ENCODE measurements at places on chromosomes 7 and 10. TPM values are rescaled to one million over a fixed set of nuclear protein-coding genes. Genes with fewer than 3 reads are reported as not detected.
A peak's percentile ranks its signal among the peaks of the same experiment; 100 is the strongest.

- DNase-seq, result no peak
Observed at GRCh38 chr10:114329634-114330365, 74.5 kb downstream of the AFAP1L2 start.

GRCh38 chr10:97001183-97001991 is 169.3 kb downstream of the LCOR start:
- no peak for DNase-seq

DNA sequence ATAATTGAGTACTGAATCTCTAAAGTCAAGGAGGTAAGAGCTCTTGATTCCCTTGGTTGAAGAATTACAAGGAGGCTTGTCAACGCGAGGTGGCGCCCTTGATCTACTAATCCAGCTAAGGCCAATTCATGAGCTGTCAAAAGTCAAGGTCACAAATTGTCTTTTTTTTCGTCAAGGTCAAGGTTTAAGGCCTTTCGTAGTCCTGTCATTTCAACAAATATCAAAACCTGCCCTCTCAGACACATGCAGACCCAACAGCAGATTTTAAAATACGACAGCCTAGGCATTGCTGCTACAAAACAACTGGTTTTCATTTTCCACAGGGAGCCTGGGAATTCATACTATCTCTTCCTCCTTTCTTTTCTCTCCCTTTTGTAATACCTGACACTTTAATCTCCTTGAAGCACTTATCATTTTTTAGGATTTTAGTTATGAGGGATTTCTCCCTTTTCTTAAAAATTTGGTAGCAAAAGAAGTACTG is 3.6 kb downstream of the HOXA13 start:
- peak; percentile 70 for DNase-seq

DNA sequence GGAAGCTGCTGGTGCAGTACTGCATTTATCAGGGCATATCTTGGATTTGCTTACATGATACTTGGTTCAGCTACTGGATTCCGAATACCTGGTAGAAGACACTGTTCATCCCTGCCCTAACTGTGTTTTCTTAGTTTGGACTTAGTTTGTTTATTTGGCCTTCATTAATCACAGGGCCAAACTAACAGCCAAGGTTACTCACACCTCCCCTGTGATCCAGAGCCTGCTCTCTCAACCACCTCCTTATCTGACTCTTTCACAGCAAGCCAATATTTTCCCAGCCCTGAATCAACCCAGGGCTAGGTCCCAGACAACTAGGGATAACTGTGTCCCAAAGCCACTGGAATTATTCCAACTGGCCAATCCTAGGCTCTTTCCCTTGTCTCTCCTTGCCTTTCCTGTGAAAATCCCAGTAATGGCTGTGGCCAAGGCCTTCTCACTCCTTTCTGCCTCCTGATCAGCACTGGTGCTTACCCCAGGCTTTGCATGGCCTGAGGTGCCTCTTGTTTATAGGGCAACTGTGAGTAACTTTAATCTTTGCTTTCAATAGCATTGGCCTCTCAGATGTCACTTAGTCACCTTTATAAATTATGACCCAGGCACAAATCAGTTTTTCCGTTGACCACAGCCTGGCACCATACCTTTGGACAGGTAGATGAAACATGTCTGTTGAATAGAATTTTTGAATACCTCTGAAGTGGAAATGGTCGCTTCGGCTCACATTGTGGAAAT is 9.3 kb upstream of the JCAD start:
- peak; percentile 47 for DNase-seq

GRCh38 chr7:151075662-151075971 is 5.0 kb downstream of the FASTK start:
- no peak for DNase-seq

The GNAT3 gene
- 0.12 TPM for total RNA-seq
